ENCODE measurements at places on chromosomes 7 and 10.
A peak's percentile ranks its signal among the peaks of the same experiment; 100 is the strongest.

DNA sequence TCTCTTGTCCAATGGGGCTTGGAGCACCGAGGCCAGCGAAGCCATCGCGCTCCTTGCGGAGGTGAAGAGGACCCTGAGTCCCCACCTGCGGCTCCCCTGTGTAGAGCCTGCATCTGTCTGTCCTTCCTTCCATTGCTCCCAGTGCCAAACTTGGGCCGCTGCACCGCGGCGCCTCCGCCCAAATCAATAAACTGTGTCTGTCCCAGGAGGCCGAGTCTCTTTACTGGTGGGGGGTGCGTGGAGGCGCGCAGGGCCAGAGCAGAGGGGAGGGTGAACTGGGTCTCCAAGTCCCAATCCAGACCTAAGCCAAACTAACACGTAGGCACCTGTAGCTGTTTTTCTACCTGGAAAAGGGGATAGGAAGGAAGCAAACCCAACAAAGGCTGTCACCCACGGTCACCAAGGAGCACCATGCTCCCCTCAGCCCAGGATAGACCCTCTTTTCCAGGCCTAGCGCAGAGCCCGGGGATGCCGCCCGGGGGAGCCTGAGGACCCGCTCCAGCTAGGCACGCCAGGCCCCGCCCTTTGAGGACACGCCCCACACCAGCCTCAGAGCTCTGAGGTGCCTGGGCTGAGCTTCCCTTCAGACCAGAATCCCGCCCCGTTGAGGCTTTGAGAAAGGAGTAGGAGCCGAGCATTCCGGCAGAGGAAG, 1.2 kb upstream of the CHAT start:
- no peak for DNase-seq

- no peak for DNase-seq
These were observed 342.3 kb upstream of the NRP1 start for GRCh38 chr10:33676606-33677339.

GRCh38 chr7:2862831-2863361, 18.8 kb upstream of the GNA12 start:
- DNase-seq = no peak

- DNase-seq = no peak
These were observed 69.5 kb downstream of the TCERG1L start for GRCh38 chr10:131242007-131242406.

DNA sequence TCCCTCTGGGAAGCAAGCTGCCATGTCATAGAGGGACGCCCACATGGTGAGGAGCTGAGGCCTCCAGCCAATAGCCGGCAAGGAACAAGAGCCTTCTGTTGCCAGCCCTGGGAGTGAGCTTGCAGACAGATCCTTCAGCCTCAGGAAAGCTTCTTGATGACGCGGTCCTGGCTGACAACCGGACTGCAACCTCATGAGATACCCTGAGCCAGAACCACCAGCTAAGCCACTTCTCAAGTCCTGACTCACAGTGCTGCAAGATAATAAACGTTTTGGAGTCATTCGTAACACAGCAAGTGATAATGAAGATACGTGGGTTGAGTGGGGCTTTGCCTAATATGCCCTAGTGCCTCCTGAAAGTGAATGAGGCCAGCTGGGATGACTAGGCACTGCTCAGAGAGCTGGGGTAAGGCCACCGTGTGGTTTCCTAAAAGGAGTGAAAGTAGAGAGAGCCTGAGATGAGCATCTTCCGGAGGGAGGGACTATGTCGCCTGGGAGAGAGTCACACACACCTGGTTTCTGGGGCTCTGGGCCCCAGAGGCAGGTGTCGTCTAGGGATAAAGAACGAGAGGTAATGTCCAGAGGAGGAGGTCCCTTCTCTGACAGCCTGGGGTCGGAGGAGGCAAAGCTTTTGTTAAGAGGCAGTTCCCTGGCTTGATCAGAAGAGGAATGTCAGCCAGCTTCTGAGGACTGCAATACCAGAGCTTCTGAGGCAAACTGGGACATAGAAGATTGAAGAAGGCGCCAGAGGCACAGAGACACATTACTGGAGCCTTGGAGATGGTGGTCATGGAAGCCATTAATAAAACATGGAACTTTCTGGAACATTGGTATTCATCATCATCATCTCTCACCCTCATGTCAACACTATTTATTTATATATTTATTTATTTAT, 53.6 kb downstream of the PYROXD2 start:
- DNase-seq = no peak

- DNase-seq = no peak
These were observed 110.1 kb downstream of the CCNY start for GRCh38 chr10:35446439-35446838.

DNA sequence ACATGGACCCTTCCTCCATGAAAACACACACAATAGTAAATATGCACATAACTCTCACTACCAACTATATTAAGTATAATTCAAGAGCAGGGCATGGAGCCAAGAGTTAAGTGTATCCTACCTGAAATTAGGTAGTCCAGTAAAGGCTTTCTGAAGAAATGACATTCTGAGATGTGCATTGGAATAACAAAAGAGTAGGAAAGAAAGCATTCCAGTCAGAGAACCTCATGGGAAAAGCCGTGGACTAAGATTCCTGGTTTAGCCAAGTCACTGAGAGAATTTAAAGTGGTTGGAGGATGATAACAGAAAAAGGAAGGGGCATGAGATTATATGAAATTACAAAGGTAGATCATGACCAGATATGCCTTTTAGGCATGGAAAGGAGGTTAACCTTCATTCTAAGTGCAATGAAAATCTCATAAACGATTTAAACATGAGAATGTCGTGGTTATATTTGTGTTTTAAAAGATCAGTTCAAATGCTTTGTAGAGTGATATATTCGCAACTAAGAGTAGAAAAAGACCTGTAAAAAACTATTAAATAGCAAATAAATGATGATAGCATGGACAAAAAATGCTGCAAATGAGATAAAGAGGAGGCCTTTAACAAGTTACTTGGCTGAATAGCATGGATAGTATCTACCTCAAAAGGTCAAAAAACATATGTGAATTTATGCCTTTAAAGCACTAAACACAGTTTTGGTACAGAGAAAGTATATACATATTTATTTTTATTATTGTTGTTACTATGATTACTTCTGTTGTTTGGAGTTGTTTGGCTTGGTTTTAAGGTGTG, 767.4 kb upstream of the GHITM start:
- no peak for DNase-seq

- no peak for DNase-seq
These were observed 11.4 kb upstream of the CHST3 start for GRCh38 chr10:71952745-71953144.

DNA sequence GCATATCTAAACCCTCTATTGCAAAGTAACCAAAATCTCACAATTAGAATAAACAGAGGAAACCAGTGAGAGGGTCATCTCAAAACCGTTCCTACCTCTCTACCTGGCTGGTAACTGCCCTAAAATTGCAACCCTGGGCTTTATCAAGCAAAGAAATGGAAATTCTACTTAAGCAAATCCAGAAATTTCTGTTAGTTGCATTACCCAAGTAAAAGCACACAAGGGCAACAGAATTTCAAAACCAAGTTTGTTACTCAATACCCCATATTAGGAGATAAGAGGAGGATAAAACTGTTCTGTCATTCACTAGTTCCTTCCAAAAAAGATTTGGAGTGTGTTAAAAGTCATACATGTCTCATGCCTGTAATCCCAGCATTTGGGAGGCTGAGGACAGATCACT, 195.3 kb downstream of the FAM107B start:
- DNase-seq = no peak

DNA sequence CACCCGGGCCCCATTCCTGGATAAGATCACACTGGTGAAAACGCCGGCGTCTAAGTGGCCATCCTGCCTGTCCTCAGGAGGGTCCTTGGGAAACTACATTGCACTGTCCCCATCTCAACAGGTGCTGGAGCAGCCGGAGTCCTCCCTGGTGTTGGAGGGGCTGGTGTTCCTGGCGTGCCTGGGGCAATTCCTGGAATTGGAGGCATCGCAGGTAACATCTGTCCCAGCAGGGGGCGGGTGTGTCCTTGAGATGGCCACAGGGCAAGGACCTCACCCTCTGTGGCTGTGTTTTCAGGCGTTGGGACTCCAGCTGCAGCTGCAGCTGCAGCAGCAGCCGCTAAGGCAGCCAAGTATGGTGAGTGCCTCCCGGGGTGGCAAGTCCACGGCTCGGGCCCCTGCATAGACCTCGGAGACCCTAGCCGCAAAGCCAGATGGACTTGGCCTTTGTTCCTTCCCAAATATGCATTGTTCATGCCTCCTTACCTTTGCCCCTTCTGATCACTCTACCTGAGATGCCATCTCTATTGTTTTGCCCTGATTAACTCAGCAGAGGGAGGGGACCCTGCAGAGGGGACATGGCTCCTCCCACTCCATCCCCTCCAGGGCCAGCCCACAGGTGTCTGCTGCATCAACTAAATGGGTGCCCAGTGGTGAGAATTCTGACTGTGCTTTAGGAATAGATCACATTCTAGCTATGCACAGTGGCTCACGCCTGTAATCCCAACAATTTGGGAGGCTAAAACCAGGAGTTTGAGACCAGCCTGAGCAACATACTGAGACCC, 23.8 kb downstream of the ELN start:
- no peak for DNase-seq

- DNase-seq = no peak
These were observed 6.1 kb downstream of the RBM20 start for GRCh38 chr10:110650265-110650668.

DNA sequence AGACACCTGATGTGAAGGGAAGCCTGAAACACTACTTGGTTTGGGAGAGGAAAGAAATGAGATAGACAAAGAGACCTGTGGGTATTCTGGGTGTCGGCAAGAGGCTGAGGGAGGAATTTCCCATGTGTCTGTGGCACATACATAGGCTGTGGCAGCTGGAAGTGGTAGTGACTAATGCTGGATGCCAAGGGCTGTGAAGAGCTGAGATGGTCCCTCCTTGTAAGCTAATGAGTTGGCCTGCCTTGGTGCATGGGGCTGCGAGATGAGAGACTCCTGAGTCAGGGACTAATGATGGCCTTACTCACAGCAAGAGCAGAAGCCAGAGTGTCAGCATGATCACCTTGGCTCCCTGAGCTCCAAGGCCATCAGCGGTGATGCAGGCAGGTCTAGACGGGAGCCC, 119.0 kb upstream of the EEPD1 start:
- no peak for DNase-seq

GRCh38 chr10:118447478-118448270, 105.5 kb upstream of the FAM204A start:
- DNase-seq = no peak

GRCh38 chr10:33244354-33244967, 90.0 kb downstream of the NRP1 start:
- no peak for DNase-seq

GRCh38 chr10:34766811-34767494, 48.1 kb downstream of the PARD3 start:
- DNase-seq = no peak

DNA sequence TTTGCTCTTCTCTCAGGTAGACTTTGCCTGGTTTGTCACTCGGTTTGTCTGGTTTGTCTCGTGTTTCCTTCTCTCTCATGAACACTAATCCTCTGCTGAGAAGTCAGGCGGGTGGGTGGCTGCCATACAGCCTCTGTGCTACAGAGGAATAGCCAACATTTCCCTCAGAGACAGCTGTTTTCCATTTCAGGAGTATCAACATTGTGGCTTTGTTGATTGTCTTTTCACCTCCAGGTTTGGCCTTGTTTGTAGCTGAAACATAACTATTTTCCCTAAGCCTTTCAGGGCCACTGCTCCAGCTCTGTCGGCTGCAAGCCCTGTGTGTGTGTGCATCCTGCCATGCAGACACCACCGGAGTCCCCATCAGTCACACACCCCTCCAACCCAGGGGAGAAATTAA, 122.8 kb downstream of the BAMBI start:
- DNase-seq = no peak

- no peak for DNase-seq
These were observed 80.2 kb upstream of the SEMA3C start for GRCh38 chr7:80999100-80999499.

DNA sequence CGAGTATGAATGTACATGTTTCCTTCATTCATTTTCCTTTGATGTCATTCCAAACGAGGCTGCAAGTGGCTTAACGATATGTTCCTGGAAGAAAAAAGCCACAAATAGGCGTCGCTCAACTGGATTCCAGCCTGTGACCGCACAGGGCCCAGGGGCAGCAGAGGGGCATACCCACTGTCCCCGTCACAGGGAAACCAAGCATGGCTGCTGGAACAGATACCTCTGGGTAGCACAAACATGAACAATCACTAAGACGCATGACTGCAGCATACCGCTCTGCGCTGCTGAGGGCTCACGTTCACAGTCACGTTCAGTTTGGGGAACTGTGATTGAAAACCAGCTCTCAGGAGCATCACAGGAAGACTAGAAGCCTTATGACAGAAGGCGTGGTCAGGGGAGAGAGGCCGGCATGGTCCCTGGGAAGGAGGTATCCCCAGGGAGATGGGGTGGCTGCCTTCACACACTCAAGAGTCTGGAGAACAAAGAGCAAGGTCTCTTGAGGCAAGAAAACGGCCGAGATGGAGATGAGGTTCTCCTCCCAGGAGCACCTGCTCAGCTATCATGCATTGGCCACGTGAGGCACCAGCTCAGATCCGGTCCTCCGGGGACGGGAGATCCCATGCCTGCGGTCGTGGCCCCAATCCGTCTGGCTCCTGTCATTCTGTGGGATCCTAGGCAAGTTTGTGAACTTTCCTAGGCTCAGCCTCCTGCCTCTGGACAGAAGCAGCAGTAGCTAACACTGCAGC, 213.6 kb downstream of the DIP2C start:
- DNase-seq = no peak

GRCh38 chr7:76314042-76314721, 11.7 kb downstream of the HSPB1 start:
- peak; percentile 92 for DNase-seq

DNA sequence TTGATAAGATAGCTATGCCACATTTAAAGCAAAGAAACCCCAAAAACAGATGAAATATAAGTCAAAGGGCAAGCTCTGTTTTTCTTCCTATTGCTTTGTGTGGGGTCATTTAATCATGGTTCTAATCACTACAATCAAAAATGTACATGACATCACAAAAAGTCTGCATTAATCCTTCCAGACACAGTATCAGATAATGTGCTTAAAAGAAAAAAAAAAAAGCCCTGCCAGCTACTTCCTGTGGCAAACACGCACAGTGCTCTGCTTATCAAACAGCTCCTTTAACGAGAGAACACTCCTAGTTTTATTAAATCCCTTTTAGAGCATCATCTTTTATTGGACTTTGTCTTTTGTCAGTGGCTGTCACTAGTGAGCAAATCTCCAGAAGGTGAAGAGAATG, 1005.8 kb downstream of the GATA3 start:
- DNase-seq = no peak

GRCh38 chr7:20541608-20542349, 73.7 kb upstream of the ABCB5 start:
- no peak for DNase-seq

All from T-helper 17 cell (primary cell).